ENCODE measurements at places on chromosomes 7 and 10.

DNA sequence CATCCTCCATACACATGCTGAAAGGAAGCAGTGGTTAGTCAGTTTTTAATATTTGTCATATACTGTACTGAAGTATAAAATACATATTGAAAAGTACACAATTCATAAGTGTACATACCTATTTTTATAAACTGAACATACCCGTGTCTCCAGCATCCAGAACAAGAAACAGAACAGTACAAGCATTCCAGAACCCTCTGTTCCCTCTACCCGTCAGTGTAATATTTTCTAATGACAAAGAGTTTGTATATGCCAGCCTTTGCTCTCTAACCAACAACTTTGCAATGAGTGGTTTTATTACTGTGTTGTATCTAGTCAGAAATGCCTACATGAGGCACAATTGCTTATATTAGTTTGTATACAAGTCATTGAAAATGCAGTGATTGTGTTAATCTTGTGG lies 18.7 kb upstream of the RAB18 start:
- no peak for DNase-seq

DNA sequence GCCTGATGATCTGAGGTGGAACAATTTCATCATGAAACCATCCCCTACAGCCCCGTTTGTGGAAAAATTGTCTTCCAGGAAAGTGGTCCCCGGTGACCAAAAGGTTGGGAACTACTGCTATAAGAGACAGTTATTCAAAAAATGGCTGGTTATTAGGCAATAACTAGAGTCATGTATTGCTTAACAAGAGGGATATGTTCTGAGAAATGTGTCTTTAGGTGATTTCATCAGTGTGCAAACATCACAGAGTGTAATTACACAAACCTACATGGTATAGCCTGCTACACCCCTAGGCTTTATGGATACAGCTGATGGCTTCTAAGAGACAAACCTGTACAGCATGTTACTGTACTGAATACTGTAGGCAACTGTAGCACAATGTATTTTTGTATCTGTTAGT lies 71.3 kb upstream of the CSTF2T start:
- DNase-seq, result no peak

DNA sequence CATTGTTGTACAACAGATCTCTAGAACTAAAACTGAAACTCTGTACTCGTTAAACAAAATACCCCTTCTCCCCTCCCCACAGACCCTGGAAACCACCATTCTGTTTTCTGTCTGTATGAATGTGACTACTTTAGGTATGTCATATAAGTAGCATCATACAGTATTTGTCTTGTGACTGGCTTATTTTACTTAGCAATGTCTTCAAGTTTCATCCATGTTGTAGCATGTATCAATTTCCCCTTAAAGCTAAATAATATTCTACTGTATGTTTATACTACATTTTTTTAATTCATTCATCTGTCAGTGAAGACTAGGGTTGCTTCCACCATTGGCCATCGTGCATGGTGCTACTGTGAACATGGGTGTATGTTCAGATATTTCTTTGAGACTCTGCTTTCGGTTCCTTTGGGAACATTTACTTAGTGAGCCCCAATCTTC lies 71.2 kb upstream of the RPA3 start:
- no peak for DNase-seq

DNA sequence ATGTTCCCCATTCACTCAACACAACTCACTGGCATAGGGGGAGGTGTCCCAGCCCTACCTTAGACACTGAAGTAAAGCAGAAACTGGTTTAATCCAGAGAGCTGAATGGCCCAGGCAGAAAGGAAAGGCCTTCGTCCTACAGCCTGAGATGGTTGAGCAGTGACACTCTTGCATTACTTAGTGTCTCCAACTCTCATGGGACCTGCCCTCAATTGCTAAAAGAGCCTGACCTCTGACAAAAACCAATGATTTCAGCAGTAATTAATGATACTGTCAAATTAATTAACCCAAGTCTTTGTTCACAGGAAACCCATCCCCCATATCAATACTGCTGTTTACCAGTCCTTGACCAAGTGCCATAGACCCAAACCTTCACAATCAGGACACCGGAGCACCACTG lies 48.6 kb downstream of the ICA1 start:
- no peak for DNase-seq

GRCh38 chr10:124449170-124450011 lies 444 bp downstream of the NKX1-2 start:
- DNase-seq, result no peak

GRCh38 chr7:37027104-37027503 lies 302.8 kb upstream of the AOAH start:
- no peak for DNase-seq

GRCh38 chr7:37032258-37032601 lies 307.9 kb upstream of the AOAH start:
- DNase-seq, result no peak

DNA sequence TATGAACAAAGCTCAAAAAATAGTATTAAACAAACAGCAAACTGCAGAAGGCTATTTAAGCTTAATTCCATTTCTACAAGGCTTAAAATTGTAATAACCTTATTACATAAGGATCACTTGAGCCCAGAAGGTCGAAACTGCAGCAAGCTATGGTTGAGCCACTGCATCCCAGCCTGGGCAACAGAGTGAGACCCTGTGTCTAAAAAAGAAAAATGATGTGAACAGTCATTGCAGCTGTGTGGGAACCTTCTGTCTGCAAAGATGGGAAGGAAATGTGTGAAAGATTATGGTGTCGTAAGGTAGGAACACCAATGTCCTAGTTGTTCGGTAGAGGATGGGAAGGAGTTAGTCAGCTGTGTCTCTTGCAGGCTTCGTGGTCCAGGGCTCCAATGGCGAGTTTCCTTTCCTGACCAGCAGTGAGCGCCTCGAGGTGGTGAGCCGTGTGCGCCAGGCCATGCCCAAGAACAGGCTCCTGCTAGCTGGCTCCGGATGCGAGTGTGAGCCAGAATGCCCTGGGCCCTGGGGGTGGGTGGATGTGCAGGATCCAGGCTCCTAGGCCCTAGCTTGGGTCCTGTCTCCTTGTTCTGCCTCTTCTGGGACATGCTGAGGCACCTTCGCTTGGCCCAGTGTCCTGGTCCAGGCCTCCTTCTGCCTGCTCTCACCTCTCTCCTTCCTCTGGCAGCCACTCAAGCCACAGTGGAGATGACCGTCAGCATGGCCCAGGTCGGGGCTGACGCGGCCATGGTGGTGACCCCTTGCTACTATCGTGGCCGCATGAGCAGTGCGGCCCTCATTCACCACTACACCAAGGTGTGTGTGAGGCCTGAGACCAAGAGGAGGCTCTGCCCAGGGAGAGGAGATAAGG lies 9.1 kb downstream of the C10orf62 start:
- DNase-seq, result no peak

DNA sequence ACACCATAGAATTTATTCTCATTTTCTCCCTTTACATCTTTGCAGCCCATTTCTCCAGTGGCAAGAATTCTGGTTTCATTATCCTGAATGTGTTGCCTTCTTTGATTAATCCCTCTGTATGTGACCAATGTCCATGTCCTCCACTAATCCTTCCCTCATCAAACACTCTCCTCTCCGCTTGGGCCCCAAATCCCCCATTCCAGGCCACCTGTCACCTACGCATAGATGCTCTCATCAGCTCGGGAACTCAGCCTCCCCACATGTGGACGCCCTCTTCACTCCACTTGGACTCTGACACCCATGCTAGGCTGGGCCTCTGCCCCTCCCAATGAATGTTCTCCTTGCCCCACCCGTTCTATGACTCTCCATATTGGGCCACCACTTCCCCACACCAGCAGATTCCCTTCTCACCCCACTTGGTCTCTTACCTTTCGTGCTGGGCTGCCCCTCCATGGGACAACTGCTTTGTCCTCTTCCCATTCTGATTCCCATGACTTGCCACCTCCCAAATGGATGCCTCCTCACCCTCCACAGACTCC lies 18.7 kb upstream of the RBM20 start:
- DNase-seq, result peak; percentile 70

DNA sequence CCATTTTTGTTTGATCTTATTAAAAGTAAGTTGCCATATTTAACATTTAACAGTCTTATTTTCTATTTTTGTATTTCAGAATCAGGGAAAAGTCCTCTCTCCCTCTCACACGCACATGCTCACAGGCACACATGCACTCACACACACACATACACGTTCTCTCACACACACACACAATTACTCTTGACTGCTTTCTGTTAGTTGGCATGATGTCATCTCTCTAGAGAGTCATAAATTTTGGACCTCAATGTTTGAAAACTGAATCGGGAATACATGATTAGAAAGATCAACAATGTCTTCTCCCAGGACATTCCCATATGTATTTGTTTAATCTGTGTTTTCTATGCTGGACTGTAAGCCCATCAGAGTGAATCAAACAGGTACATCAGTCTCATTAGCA lies 165.7 kb upstream of the AHR start:
- no peak for DNase-seq

DNA sequence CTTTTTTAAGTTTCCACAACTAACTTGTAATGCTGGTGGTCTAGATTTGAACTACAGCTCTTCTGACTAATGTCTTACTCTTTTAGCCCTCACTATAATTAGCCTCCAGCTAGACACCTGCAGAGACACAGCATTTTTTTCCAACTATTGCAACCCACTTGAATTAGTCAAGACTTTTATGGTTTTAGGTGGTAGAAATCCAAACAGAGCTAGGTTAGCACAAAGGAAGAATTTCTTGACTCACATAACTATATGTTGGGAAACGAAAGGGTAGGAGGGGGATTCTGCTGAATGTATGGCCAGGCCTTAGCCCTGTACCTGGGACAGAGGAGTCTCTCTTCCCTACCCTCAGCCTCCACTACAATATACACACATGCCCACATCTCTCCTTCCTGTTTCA lies 586.1 kb downstream of the INHBA start:
- no peak for DNase-seq

DNA sequence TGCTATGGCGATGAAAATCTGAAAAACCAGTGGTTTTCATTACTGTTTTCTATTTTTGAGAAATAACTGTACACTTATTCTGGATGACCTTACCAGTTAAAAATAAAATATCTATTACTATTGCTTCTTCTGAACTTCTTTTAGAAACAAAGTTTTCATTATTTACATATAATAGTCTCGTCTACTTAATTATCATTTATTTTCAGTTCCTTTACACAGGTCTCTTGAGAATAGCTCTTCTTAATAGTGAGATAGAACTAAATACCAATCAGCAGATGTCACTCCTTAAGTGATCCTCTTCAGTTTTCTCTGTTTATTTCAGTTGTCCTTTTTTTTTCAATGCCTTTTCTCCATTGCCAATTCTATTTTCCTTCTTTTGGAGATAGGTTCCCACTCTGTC lies 4.3 kb upstream of the GLCCI1 start:
- DNase-seq, result no peak

DNA sequence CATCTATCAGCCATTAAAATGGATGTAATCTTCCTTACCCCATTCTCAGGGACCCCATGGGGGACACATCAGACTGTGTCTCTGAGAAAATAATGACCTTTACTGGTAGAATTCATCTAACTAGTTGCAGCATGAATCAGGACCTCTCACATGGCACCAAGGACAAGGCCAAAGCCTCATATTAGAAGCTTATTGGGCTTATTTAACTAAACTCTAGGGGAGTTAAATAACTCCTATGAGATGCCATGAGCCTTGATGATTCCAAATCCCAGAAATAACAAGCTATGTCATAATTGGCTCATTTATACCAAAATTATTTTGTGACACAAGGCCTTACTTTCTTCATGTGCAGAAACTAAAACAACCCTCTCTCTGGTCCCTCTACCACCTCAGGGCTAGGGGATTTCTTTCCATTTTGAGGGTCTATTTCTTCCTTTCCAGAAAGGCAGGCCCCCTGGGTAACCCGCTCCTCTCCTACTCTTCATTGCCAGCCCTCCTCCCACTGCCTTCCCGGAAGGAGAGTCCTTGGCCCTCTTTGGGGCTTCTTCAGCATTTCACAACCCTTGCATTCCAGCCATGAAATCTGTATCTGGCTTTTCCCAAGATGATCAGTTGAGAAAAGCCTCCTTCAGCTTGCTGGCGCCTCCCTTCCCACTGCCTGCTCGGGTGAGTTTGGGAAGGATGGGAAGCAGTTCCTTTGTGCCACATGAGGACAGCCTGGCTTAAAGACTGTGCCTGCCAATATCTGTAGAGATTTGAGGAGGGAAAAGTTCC lies 41.8 kb upstream of the TRIM8 start:
- DNase-seq, result no peak

DNA sequence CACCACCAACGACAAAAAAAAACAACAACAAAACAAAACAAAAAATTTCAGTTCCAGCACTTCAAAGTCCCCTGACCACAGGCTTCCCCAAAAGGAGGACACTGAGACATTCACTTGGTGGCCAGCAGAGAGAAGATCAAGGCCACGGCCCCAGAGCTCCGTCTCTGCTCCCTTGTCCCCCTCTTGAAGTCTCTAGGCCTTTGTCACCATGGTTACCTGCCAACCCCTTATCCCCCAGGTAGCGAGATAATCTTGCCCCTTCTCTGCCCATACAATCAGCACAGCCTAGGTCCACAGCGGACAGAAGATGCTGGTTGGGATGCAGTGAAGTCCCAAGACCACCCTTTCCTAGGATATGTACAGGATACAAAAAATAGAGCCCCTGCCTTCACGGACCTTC lies 30.7 kb downstream of the AFAP1L2 start:
- no peak for DNase-seq

- no peak for DNase-seq
Measured at GRCh38 chr7:50644586-50644985, 79.4 kb upstream of the DDC start.

DNA sequence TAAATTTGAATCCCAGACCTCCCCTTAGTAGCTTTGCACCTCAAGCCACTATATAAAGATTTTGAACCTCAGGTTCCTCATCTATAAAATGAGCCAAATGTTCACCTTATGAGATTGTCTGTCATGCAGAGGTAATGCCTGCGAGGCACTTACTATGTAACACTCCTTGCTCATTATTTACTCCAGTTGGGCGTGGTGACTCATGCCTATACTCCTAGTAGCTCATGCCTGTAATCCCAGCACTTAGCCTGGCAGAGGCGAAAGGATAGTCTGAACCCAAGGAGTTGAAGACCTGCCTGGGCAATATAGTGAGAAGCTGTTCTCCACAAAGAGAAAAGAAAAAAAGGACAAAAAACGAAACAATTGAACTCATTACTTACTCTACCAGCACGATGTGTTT lies 82.2 kb downstream of the MDFIC start:
- no peak for DNase-seq

DNA sequence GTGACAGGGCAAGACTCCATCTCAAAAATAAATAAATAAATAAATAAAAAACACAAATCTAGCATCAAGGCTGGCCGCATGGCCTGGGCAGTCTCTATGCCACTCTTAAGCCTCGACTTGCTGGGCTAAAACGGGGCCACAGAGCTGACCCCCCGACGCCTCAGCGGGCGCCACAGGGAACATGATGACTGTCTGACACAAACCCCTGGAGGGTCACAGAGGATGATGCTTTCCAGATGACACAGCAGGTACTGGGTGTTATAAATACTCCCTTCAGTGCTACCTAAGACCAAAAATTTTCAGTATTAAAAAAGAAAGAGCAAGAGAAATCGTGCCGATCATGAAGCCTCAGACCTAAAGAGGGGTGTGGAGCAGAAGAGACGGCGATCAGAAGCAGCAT lies 176.8 kb downstream of the MAD1L1 start:
- DNase-seq, result no peak

GRCh38 chr10:73803680-73804286 lies 7.6 kb downstream of the NDST2 start:
- no peak for DNase-seq

- DNase-seq, result no peak
Measured at GRCh38 chr7:11127114-11127785, 153.6 kb downstream of the PHF14 start.

GRCh38 chr10:116538456-116538855 lies 7.3 kb upstream of the PNLIP start:
- no peak for DNase-seq

- no peak for DNase-seq
Measured at GRCh38 chr7:17329440-17329839, 31.0 kb downstream of the AHR start.
